ENCODE measurements at places on chromosomes 7 and 10. TPM values are rescaled to one million over a fixed set of nuclear protein-coding genes. Genes with fewer than 3 reads are reported as not detected.

- H3K36me3 ChIP-seq, result no peaks in the 10 kb centered on the region
- H3K4me1 ChIP-seq, result peaks cover 3% of the 10 kb centered on the region
- peak overlapping the region; percentile 51 for H3K4me3 ChIP-seq
- no peak for DNase-seq
Measured at GRCh38 chr10:133355991-133356390, 1.8 kb downstream of the FUOM start.

GRCh38 chr7:99505324-99505662 lies 831 bp downstream of the ZKSCAN5 start:
- peak overlapping the region; percentile 99 for H3K27ac ChIP-seq
- peak overlapping the region; percentile 92 for H3K4me3 ChIP-seq
- no peaks in the 10 kb centered on the region for H3K27me3 ChIP-seq
- peaks cover 29% of the 10 kb centered on the region for H3K4me1 ChIP-seq
- DNase-seq, result no peak
- peaks cover 21% of the 10 kb centered on the region for H3K36me3 ChIP-seq

The BLOC1S2 gene
- total RNA-seq, result 46.9 TPM

GRCh38 chr7:115054478-115055065 lies 132.7 kb downstream of the MDFIC start:
- H3K27ac ChIP-seq, result no peak overlapping the region
- no peaks in the 10 kb centered on the region for H3K36me3 ChIP-seq
- H3K4me1 ChIP-seq, result no peaks in the 10 kb centered on the region
- peaks cover 14% of the 10 kb centered on the region for H3K27me3 ChIP-seq
- DNase-seq, result no peak

- H3K27ac ChIP-seq, result no peak overlapping the region
- no peaks in the 10 kb centered on the region for H3K4me1 ChIP-seq
- peaks cover 2% of the 10 kb centered on the region for H3K27me3 ChIP-seq
Measured at GRCh38 chr10:79186486-79187120, 117.8 kb downstream of the ZMIZ1 start.

DNA sequence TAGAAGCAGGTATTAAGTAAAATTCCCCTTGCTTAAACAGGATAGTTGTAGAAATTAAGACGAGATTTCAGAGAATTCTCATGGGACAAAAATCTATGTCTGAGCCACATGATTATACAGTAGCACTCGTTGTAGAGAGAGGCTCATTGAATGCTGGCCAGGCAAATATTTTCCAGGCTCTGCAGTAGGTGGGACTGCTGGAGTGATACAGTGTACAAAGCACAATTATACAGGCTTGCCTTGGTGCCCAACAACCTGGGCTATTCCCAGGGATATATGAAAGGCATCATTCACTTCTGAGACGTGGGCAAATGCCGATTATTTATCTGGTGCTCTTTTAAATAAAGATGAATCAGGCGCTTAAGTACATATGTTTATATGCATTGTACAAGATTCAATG lies 380.6 kb downstream of the PHTF2 start:
- no peak for DNase-seq
- peaks cover 2% of the 10 kb centered on the region for H3K27me3 ChIP-seq
- H3K4me3 ChIP-seq, result no peak overlapping the region
- H3K4me1 ChIP-seq, result no peaks in the 10 kb centered on the region
- H3K36me3 ChIP-seq, result no peaks in the 10 kb centered on the region

DNA sequence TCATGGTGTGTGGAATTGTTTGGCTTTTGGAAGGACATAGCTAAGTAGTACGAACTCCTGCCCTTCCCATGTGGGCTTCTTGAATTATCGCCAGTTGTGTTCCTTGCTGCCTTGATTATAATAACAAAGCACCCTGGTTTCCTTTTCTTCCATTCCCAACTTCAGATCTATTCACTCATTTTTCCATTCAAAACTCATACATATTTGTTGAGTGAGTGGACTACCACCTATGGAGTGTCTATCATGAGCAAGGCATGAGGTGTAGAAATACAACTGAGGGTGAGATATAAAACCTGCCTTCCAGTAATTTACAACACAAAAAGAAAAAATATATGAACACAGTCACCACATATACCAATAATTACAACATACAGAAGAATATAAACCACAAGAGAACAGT lies 4.9 kb upstream of the COL17A1 start:
- no peaks in the 10 kb centered on the region for H3K27me3 ChIP-seq
- peaks cover under 1% of the 10 kb centered on the region for H3K4me1 ChIP-seq
- H3K4me3 ChIP-seq, result no peak overlapping the region
- H3K36me3 ChIP-seq, result no peaks in the 10 kb centered on the region
- no peak overlapping the region for H3K27ac ChIP-seq

The TMEM273 gene
- total RNA-seq, result 14.0 TPM

DNA sequence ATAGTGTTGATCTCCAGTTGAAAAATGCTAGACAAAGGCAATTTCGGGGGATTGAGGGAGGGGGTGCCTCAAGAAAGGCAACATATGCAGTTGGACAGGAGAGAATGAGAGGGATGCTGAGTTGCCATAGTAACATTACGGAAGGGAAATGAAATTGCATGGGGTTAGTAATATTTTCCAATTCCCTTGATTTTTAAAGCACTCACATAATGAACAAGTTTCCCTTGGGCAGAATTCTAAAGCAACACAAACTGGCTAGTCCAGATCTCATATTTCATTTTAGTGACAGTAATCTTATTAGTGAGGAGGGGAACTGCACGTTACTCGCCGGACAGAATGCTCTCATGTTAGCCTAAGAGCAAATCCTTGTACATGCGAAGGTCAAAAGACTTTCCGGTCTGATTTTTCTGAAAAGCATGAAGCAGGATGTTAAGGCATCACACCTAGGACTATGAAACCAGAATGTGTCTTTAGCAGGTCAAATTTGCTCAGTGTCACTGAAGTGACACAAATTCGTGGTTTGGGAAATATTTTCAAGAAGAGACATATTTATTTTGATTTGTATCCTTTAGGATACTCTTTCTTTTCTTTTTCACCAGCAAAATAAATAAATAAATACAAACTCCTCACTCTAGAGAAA lies 165.5 kb downstream of the ANK3 start:
- no peak for DNase-seq
- H3K4me3 ChIP-seq, result no peak overlapping the region
- no peaks in the 10 kb centered on the region for H3K36me3 ChIP-seq
- H3K27ac ChIP-seq, result no peak overlapping the region

DNA sequence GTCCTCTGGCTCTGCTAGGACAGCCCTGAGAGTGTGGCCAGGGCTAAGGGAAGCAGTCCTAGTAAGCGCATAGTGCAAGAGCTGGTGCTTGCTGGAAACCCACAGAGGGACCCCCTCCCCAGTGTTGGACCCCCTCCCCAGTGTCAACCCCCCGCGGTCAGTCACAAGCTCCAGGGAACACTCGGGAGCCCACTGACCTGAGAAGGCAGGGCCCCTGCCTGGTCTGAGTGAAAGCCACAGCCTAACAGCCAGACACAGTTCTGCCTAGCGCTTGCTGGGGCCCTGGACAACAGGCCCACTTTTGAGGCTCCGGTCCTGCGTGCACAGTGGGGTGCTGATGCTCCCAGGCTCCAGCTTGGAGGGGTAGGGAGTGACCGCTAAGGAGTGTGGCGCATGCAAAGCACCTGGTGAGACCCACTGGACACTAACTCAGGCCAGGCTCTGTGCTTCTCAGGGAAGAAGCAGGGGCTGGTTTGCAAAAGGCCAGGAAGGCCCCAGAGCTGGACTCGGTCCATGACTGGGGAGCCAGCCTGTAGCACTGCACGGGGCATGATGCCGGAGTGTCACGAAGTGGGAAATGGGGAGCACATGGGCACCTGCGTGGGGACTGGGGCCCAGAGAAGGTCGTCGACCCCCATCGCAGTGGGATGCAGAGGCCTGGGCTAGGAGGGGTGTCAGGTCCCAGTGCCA lies 175.8 kb upstream of the PPP2R2D start:
- H3K36me3 ChIP-seq, result no peaks in the 10 kb centered on the region
- DNase-seq, result no peak
- H3K4me1 ChIP-seq, result no peaks in the 10 kb centered on the region
- no peak overlapping the region for H3K27ac ChIP-seq
- H3K27me3 ChIP-seq, result no peaks in the 10 kb centered on the region

DNA sequence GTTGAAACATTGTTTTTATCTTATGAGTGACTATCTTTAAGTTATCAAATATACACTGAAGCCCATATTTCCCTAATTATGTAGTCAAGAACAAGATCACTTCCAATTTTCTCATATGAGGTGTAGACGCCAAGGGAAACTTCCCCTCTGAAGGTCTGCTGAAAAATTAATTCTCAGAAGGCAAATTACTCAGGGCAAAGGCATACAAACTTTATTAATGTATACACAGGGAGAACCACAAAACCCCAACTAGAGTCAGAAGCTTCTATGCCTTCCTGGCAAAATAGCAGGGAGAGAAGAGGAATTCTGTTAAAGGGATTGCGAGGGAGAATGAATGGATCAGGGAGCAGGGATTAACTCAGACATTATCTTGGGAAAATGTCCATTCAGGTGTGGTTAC lies 83.4 kb downstream of the DOCK4 start:
- no peak overlapping the region for H3K4me3 ChIP-seq
- H3K27ac ChIP-seq, result no peak overlapping the region
- no peak for DNase-seq
- no peaks in the 10 kb centered on the region for H3K27me3 ChIP-seq
- H3K4me1 ChIP-seq, result no peaks in the 10 kb centered on the region

DNA sequence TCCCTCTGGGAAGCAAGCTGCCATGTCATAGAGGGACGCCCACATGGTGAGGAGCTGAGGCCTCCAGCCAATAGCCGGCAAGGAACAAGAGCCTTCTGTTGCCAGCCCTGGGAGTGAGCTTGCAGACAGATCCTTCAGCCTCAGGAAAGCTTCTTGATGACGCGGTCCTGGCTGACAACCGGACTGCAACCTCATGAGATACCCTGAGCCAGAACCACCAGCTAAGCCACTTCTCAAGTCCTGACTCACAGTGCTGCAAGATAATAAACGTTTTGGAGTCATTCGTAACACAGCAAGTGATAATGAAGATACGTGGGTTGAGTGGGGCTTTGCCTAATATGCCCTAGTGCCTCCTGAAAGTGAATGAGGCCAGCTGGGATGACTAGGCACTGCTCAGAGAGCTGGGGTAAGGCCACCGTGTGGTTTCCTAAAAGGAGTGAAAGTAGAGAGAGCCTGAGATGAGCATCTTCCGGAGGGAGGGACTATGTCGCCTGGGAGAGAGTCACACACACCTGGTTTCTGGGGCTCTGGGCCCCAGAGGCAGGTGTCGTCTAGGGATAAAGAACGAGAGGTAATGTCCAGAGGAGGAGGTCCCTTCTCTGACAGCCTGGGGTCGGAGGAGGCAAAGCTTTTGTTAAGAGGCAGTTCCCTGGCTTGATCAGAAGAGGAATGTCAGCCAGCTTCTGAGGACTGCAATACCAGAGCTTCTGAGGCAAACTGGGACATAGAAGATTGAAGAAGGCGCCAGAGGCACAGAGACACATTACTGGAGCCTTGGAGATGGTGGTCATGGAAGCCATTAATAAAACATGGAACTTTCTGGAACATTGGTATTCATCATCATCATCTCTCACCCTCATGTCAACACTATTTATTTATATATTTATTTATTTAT lies 53.6 kb downstream of the PYROXD2 start:
- H3K36me3 ChIP-seq, result no peaks in the 10 kb centered on the region
- H3K27me3 ChIP-seq, result peaks cover 10% of the 10 kb centered on the region
- no peak for DNase-seq
- H3K4me1 ChIP-seq, result peaks cover 3% of the 10 kb centered on the region

DNA sequence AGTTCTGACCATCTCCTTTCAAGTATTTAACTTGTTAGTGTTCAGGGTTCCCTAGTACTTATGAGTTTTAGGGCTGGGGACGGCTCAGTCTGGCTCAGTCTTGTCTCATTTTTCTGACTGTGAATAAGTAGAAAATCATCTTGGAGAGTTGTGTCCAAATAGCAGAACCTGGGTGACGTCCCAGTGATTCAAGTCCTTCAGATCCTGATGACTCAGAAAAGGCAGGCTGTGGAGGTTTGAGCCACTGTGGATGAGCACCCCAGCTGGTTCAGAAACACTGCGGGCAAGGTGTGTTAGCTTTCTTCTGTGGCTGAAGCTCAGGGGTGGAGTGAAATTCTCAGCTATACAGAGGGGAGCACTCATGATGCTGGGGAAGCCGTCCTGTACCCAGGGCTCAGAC lies 154.4 kb upstream of the NPY start:
- peaks cover 5% of the 10 kb centered on the region for H3K4me1 ChIP-seq
- H3K36me3 ChIP-seq, result no peaks in the 10 kb centered on the region
- no peak overlapping the region for H3K4me3 ChIP-seq
- DNase-seq, result no peak
- peaks cover 18% of the 10 kb centered on the region for H3K27me3 ChIP-seq

The CTAGE15 gene
- total RNA-seq, result 0.57 TPM

DNA sequence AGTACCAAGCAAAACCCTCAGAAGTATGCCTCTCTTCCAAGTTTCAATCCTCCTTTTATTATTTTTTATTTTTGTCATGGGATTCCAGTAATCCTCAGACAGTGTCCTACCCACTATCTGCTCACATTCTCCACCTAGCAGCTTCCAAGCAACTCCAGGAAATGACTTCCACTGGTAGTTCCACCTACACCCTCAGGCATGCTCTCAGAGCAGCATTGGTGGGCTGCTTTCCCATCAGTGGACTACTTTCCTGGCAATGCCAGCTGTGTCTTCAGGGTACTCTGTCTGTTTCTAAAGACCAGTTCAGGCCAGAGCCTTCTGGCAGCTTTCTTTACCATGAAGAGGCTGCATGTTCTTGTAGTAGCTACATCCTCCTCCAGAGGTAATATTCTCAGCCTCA lies 244.0 kb downstream of the HGF start:
- no peaks in the 10 kb centered on the region for H3K4me1 ChIP-seq
- no peak overlapping the region for H3K4me3 ChIP-seq
- DNase-seq, result no peak
- H3K27me3 ChIP-seq, result no peaks in the 10 kb centered on the region
- H3K27ac ChIP-seq, result no peak overlapping the region

GRCh38 chr7:114777288-114777687 lies 144.6 kb upstream of the MDFIC start:
- no peaks in the 10 kb centered on the region for H3K4me1 ChIP-seq
- H3K36me3 ChIP-seq, result no peaks in the 10 kb centered on the region
- no peak overlapping the region for H3K4me3 ChIP-seq
- no peak for DNase-seq
- no peak overlapping the region for H3K27ac ChIP-seq

GRCh38 chr7:40833888-40834234 lies 699.1 kb downstream of the SUGCT start:
- H3K27ac ChIP-seq, result no peak overlapping the region
- no peaks in the 10 kb centered on the region for H3K4me1 ChIP-seq
- DNase-seq, result no peak
- H3K4me3 ChIP-seq, result no peak overlapping the region
- no peaks in the 10 kb centered on the region for H3K36me3 ChIP-seq

DNA sequence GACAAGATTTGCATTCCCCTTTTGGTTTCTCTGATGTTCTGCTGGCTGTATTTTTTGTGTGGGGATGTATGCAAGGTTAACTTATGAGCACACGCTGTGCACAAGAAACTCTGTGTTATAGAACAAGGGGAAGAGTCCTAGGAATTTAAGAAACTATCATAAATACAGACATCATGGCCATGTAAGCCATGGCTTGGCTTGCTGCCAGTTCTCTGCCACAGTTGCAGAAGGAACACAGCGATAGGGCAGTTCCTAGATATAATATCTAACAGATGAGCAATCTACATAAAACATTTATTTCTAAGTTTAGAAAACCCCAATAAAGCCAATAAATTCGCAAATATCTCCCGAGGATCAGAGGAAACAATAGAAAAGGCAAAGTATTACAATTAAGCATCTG lies 153.3 kb downstream of the LRRTM3 start:
- H3K27ac ChIP-seq, result no peak overlapping the region
- no peak overlapping the region for H3K4me3 ChIP-seq

Measured in activated CD4-positive, alpha-beta T cell treated with anti-CD3 and anti-CD28 coated beads, Interleukin-2, amount 10 ng/mL, durations not matched to agents 7 days and 5 days (primary cell).